ENCODE measurements at places on chromosomes 7 and 10.

DNA sequence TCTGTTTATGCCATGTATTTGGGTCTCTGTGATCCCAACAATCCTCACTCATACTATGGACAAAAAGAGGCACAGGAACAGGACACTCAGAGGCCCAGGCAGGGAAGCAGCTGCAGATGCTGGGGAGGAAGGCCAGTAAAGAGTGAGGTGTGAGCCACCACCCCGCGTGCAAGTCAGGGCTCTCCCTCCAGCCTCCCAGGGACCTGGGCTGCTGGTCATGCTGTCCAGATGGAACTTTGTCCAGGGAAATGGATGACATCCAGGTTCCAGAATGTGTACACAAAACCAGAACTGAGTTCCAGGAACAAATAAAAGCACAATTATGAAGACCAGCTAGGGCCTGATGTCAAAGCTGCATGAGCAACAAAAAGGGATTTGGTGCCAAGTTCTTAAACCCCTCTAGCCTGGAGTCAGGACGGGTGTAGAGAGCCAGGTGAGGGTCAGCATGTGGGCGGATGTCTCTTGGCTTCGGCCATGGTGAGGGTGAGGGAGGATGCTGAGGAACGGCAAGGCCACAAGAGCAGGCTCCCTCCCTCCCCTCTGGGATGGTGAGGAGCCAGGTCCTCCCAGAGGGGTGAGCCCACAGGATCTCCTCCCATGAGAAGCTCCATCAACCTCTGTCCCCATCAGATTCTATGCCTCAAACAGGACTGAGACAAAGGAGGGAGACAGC is 739.7 kb downstream of the PARD3 start:
- no peak for DNase-seq

GRCh38 chr7:2072042-2072441 is 160.7 kb downstream of the MAD1L1 start:
- DNase-seq: no peak

GRCh38 chr10:1687190-1687589 is 50.1 kb downstream of the ADARB2 start:
- no peak for DNase-seq

GRCh38 chr7:1058821-1059199 is 14.5 kb downstream of the GPR146 start:
- DNase-seq: peak; percentile 47

DNA sequence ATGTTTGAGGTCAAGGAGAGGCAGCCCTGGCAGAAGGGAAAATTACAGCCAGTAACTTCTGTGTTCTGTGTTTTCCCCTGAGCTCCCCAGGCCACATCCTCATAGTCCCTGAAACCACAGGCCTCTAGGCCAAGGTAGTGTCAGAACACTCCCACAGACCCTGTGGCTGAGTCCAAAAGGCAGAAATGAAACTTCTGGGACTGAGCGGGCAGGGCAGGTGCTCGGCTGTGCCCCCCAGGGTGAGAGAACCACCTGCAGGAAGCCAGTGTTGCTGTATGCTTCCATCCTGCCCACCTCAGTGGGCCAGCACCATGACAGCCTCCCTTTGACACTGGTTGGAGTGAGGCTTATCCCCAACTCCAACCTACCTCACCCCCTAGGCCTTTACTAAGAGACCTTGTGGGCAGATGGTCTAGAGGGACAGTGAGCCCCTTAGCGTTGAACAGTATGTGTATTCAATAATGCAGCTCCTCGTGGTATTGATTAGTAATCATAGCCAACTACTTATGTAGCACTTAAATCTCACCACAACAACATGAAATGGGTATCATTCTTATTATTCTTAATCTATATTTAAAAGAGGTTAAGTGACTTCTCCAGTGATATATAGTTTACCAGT is 30.3 kb downstream of the PIK3CG start:
- no peak for DNase-seq

DNA sequence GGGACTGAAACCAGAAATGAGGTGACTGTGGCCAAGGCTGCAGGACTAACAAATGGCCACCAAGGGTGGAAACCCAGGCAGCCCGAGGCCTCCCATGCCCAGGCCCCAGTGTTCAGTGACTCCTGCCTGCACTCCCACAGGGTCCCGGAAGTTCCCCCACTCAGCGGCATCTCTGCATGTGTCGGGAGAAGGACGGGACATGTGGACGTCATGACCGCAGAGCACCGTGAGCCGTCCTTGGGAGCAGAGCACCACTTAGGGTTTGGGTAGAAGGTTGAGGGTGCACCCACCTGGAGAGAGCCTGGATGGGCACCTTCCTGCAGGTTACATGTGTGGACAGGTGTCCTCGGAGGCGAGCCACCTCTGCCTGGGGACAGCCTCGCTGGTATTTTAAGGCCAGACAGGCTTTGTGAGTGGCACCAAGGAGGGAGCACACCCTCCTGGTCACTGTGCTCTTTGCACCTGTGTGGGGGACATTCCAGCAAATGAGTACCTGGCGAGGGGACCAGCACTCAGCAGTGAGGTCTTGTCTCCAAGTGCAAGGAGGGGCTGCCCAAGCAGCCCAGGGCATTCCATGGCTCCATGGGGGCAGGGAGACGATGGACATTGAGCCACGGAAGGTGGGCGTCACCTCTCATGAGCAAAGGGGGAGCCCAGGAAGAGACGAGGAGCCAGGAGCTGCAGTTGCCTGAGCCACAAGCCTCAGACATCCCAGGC is 95.3 kb upstream of the TCERG1L start:
- DNase-seq: no peak

DNA sequence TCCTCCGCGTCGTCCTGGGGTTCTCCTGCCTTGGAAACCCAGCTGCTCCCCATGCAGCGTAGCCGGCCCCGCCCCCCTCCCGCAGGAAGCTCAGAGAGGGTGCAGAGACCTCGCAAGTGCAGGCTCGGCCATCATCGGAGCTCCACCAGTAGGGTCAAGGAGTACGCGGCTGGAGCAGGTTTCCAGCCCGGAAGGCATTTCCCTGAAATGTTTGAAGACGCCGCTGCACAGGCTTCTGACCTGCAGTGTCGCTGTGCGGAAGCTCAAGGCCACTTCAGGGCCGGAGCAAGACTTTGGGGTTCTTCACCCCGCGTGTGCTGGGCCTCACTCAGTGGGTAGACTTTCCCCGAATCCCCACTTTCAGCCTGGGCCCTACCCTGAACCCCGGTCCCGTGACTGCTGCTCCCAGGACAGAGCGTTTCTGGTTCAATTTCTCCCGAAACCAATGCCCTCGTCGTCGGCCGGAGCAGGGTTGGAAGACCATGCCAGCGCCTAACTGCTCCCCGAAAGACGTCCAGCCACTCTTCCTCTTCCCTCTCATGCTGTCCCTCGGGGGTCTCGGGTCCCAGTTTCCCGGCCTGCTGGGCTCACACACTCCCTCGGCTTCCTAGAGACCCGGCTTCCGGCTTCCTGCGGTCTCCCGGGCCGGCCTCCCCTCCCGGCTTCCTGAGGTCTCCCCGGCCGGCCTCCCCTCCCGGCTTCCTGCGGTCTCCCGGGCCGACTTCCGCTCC is 52.1 kb downstream of the INSIG1 start:
- peak; percentile 34 for DNase-seq

- DNase-seq: no peak
Measured at GRCh38 chr10:30806850-30807249, 177.3 kb upstream of the LYZL2 start.

DNA sequence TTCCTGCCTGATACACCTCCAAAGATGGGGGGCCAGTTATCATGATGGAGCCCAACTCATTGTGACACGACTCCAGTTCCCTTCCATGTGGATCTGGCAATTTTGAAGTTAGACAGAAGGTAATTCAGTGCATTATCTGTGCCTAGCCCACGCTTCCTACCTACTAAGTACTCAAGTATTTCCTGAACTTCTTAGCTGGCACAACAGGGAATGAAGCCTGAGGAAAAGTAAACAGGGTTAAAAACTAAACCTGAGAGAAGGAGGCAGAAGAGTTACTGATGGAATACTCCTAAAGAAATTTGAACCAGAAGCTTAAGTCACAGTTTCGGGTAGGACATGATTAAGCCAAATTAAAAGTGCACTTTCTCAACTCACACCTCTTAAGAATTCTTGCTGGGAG is 1.1 kb upstream of the SEC31B start:
- DNase-seq: no peak

GRCh38 chr10:30812018-30812851 is 182.7 kb upstream of the LYZL2 start:
- no peak for DNase-seq

Data from neural progenitor cell (in vitro differentiated cells).